Activated CD4-positive, alpha-beta memory T cell treated with anti-CD3 and anti-CD28 coated beads, Interleukin-2, amount 10 ng/mL, durations not matched to agents 7 days and 5 days (primary cell): ENCODE measurements at places on chromosomes 13 and 19. TPM values are rescaled to one million over a fixed set of nuclear protein-coding genes. Genes with fewer than 3 reads are reported as not detected.

GRCh38 chr13:73058432-73058735 lies 421 bp upstream of the KLF5 start:
- DNase-seq = no peak

DNA sequence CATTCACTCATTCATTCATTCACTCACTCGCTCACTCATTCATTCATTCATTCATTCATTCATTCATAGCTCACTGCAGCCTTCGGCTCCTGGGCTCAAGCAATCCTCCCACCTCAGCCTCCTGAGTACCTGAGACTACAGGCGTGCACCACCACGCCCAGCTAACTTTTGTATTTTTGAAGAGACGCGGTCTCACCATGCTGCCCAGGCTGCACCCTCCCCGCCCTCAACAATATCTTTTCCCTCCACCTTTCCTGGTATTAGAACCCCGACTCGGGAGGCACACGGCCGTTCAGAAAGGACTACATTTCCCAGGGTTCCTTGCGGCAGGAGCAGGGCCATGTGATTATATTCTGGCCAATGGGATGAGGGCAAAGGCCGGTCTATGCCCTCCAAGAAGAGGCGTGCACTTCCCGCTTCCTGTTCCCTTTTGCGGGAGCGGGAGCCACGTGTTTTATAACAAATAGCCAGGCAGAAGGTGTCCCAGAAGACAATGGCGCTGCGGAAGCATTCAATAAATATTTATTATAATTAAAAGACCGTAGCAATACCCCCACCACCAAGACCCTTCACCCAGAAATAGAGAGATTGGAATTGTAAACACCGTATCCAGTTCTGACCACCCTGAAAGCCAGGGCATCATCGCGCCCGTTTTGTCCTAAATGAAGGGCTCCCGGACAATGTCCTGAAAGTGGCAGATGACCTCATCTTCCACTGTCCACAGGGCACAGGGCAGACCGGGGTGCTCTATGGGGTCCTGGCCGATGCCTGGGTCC lies 15.9 kb downstream of the TICAM1 start:
- DNase-seq = peak; percentile 77

GRCh38 chr19:7349961-7350711 lies 1.4 kb downstream of the ARHGEF18 start:
- no peak for DNase-seq

- no peak for DNase-seq
These were observed 19.2 kb downstream of the UTP14C start for GRCh38 chr13:52043675-52044074.

DNA sequence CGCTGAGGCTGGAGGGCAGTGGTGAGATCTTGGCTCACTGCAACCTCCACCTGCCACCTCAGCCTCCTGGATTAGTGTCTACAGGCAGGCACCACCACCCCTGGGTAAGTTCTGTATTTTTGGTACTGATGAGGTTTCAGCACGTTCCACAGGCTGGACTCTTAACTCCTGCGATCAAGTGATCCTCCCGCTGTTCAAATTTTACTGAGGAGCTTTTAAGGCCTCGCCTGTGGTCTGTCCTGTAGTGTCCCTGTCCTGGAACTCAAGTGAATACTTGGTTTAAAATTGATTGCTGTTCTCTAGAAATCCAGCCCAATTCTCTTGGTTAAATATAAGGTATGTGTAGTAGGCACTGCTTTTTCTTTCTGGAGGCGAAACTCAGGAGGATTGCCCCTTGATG lies 65.2 kb downstream of the DPRX start:
- DNase-seq = no peak

GRCh38 chr13:51067210-51067701 lies 43.8 kb downstream of the C13orf42 start:
- no peak for DNase-seq

DNA sequence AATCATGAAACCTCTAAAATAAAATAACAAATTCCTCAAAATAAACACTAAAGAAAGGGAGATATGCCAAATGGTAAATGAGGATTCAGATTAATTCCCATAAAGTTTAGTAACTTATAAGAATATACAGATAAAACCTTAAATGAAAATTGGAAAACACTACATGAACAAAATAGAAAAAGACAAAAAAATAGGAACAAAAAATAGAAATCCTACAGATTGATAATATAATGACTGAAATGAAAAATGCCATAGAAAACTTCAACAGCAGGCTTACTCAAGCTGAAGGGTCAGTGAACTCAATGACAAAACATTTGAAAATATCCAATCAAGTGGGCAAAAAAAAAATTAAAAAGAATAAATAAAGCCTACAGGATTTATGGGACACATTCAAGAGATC lies 1784.8 kb downstream of the PCDH9 start:
- DNase-seq = no peak

GRCh38 chr19:36099166-36099785 lies 11.7 kb upstream of the OVOL3 start:
- DNase-seq = no peak

- DNase-seq = no peak
These were observed 1.9 kb downstream of the SLITRK6 start for GRCh38 chr13:85797311-85797710.

GRCh38 chr19:49421039-49421877 lies 2.0 kb downstream of the PTH2 start:
- DNase-seq = peak; percentile 62

DNA sequence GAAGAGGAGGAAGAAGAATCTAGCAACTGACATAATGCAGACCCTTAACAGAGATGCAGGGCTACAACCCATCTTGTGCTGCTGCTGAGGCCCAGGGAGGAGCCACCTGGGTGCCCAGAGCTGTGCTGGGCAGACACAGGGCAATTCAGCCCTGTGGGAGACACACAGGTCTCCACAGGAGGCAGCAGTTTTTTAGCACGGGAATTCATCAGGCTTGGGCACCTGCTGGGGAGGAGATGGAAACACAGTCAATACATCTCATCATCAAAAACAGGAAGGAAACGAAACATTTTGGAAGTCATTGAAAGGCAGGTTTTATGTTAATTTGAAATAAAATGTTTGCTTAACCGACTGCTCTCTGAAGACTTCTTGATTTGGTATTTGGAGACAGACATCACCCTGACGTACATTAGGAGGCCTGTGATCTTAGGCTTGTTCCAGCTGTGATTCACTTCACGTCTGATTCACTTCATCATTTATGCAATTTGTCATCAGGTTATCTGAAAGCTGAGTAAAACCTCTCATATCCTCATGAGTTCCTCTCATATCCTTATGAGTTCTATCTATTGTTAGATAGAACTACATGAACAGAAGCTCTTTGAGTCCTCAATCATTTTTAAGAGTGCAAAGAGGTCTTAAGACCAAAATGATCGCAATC lies 77.4 kb downstream of the CYSLTR2 start:
- DNase-seq = no peak

DNA sequence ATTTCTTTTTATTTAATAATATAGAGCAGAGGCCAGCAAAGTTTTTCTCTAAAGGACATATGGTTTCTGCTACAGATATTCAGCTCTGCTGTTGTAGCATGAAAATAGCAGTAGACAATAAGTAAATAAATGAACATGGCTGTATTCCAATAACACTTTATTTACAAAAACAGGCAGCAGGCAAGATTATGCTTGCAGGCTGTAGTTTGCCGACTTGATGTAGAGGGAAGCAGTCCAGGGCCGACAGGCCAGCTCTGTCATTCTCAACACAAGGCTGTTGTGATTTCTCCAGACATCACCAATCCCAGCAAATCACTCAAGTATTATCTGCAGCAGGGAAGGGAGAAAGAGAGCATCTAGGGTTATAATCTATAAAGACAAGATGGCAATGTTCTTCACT lies 1062.5 kb upstream of the PCDH9 start:
- DNase-seq = no peak

DNA sequence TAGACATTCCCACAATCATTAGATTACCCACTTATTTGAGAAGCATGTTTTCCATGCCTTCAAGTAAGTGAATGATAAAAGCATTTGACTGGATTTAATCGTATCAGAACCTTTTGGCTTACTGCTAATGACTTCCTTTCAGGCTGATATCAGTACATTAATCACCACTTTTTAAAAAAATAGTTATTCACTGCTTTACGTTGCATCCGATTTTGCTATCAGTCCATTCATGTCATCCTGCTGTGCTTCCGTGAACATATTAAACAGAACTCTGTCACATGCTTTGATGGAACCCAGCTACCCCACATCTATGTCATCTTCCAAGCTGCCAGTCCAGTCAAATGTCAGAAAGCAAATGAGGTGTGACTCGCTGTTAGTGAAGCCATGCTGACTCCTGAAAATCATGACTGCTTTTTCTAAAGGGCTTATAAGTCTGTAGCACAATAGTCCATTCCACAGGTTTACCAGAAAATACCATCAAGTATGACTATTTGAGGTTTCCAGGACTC lies 440.9 kb downstream of the IRS2 start:
- no peak for DNase-seq

DNA sequence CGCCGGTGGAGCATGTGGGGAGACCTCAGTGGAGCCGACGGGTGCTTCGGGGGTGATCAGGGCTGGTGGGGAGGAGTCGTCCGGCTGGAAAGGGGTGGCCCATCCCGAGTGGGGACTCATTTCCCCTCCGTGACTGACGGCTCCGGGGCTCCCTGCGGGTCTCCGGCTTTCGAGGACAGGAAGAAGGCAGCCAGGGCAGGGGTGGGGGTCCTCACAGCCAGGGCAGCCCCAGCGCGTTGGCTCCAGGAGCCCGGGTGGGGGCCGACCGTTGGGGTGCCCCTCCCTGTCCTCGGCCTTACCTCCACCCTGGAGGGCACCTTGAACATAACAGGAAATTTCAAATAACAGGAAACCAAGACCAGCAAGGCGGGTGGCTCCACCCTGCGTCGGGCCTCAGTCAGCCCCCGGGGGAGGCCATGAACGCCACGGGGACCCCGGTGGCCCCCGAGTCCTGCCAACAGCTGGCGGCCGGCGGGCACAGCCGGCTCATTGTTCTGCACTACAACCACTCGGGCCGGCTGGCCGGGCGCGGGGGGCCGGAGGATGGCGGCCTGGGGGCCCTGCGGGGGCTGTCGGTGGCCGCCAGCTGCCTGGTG lies at the start of gene S1PR4:
S1PR4 (plus strand) TSS at position 393 of the 596 bp plus-strand sequence; CDS start at position 417, 24 bp downstream.
- DNase-seq = peak; percentile 86

DNA sequence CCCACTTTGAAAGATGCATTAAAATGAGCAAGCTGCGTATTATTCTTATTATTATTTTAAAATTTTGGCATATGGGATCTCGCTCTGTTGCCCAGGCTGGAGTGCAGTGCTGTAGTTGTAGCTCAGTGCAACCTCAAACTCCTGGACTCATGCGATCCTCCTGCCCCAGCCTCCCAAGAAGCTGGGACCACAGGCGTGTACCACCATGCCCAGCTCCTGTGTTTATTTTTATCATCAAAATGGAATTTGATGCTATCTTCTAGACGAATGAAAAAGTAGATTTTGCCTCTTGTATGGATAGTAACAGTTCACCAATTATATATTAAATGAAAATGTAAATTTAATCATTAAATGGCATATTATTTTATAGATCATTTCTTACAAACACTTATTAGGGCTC lies 43.6 kb downstream of the COL4A1 start:
- DNase-seq = no peak

DNA sequence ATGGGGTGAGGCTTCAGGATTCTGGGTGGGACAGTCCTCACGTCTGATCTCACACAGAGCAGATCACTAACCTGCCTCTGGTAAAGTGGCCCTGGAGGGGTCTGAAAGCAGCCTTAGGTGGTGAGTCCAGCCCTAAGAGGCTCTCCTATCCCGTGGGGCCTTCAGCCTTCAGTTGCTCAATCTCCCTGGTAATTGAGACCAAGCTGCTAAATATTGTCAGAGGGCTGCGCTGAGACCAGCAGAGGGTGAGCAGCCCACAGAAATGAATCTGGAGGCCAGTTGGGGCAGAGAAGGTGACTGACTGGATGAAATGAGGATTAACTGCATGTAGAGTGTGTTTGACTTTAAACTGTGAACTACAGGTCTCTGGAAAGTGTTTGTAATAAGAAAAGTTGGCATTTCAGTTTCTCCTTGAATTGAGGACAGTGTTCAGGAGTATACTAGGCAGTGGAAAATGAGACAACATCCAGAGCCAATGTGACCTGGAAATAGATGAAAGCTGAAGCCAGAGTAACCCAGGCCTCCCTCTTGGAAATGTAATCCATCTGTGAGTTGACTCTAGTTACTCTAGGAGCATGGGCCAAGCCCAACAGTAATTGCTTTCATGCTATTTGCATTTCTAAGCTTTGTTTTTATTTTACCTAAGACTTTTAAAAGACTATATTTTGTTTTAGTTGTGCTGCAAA lies 14.3 kb upstream of the HSPH1 start:
- no peak for DNase-seq

GRCh38 chr13:48746821-48747220 lies 93.1 kb downstream of the CYSLTR2 start:
- no peak for DNase-seq

DNA sequence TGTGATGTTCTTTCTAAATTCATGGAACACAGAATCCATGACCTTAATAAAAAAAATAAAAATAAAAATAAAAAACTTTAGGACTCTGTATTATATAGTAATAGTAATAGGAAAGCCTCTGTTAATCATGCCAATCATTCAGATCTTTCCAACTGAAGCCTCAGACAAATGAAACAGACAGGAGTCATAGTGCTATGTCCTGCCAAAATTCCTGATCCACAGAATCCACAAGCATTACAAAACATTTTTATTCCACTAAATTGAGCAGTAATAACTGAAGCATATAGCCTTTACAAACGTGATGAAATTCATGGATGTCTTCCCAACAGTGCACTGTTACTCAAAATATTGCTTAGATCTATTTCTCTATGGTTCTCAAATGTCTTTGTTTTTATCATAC lies 820.6 kb upstream of the PCDH9 start:
- no peak for DNase-seq

The TSHZ3 gene
- 4.2 TPM for total RNA-seq

The RNF113B gene
- not detected for total RNA-seq

The FUT2 gene
- total RNA-seq = not detected

The SHFL gene
- 103 TPM for total RNA-seq

The CYSLTR2 gene
- total RNA-seq = 3.6 TPM

The PSG7 gene
- total RNA-seq = not detected

The IRF2BP1 gene
- total RNA-seq = 17.6 TPM

The MTRF1 gene
- total RNA-seq = 17.9 TPM
